ENCODE measurements at places on chromosomes 6 and 20.
A peak's percentile ranks its signal among the peaks of the same experiment; 100 is the strongest.

- no peak for DNase-seq
Measured at GRCh38 chr6:11333132-11333849, 100.8 kb upstream of the NEDD9 start.

DNA sequence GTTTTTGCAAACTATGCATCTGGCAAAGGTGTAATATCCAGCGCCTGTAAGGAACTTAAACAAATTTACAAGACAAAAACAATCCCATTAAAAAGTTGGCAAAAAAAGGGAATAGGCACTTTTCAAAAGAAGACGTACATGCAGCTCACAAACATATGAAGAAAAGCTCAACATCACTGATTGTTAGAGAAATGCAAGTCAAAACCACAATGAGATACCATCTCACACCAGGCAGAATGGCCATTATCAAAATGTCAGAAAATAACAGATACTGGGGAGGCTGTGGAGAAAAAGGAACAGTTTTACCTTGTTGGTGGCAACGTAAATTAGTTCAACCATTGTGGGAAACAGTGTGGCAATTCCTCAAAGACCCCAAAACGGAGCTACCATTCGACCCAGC is 54.2 kb downstream of the TSBP1 start:
- no peak for DNase-seq

- DNase-seq: no peak
Measured at GRCh38 chr20:1891263-1892118, 3.7 kb upstream of the SIRPA start.

- DNase-seq: no peak
Measured at GRCh38 chr6:38143191-38144150, 323.9 kb downstream of the ZFAND3 start.

DNA sequence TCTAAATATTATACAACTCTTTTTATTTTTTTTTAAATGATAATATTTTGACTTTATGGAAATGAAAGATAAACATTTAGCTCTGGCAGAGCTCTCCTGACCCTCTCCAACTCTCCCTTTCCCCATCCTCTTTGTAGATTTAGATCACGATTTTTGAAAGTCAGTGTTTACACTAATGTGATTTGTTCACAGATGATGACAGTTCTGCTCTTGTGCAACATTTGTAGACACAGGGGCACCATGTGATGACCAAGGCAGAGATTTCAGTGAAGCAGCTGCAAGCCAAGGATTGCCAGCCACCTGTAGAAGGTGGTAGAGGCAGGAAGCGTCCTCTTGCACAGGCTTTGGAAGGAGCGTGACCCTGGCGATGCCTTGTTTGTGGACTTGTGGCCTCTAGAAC is 483.2 kb downstream of the QKI start:
- DNase-seq: no peak

GRCh38 chr6:106974336-106974998 is at the start of gene CD24:
Gene CD24 (minus strand): TSS chr6:106974729. CDS start chr6:106974646, 83 bp downstream.
- DNase-seq: peak; percentile 88

DNA sequence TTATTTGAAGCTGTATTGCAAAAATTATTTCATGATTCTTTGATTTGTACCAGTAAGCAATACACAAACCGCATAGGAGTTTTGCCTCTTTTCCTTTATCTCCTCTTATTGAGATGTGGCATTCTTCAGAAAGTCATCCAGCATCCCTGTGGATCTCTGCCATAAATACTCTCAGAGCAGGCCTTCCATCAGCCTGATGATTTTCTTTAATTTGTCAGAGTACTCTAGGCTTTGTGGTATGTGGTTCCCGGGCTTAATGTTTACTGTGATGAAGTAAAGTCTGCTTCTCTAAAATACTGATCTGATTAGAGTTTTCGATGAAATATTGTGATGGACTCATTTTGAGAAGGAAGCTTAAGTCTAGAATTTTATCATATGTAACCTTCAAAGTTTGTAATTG is 31.1 kb upstream of the SLC35D3 start:
- no peak for DNase-seq

- DNase-seq: no peak
Measured at GRCh38 chr6:45441851-45442453, 64.2 kb upstream of the SUPT3H start.

- DNase-seq: no peak
Measured at GRCh38 chr6:159982731-159983506, 14.0 kb downstream of the IGF2R start.

GRCh38 chr6:62323818-62324431 is 37.9 kb upstream of the KHDRBS2 start:
- no peak for DNase-seq

DNA sequence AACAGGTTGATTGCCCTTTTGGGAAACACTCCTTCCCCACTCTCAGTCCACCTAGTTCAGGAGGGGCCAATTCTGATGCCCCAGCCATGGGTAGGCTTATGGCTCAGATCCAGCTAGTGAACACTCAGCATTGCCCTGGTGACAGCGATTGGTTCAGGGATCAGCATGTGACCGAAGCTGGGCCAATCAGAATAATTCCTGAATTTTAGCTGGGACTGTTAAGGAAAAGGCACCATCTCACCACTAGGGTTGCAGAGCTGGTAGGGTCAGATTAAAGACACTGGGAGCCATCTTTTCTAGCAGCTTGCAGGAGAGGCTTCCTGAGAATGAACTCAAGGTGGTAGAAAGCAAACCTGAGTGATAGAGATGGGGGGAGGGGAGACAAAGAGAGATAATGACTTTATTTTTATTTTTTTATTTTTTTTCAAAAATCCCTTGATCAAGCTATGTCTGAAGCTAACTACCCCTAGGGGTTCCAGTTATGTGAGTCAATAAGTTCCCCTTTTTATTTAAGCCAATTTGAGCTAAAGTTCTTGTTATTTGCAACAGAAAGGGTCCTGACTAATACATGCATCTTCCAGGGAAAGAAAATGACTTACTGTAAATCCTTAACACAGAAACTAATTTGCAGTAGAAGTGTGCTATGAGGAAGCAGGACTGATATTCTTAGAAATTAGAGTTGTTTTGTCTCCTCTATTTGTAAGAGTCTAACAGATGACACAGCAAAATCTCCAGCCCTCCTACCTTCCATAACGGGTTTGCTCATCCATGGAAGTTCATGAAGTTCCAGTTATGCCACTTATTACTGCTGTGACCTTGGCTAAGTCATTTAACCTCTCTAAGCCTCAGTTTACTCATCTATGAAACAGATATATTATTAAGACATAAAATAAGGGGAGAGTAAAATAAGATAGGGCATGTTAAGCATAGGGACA is 44.7 kb downstream of the EYA2 start:
- no peak for DNase-seq

DNA sequence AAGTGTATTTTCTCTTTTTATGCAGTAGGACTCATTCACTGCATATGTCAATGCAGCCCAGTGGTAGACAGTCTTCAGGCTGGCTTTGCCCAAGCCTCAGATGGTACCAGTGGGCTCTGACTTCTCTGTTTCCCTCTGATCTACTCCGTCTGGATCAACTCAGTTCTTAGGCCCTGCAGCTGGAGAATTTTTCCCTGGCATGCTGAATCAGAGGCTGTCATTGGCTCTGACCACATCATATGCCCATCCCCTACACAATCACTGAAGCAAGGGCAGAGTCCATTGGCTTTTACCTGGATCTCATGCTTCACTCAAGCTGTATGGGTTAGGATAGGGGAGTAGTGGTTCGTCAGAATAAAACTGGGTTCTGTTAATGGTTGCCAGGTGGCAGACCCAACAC is 57.8 kb downstream of the KIZ start:
- no peak for DNase-seq

- DNase-seq: no peak
Measured at GRCh38 chr6:108584323-108584722, 23.6 kb downstream of the FOXO3 start.

DNA sequence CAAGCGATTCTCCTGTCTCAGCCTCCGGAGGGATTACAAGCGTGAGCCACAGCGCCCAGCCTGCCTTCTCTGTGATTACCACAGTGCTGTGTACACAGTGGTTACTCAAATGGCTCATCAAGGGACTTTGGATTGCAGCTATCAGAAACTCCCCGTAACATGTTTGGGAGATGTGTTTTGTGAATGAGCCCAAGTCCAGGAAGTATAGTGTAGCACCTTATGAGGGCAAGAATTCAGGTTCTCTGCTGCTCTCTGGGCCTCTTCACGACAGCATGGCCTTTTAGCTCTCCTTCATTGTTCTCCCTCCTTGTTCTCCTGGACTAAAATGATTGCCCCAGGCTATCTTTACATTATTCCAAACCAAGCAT is 34.1 kb upstream of the RPL7L1 start:
- DNase-seq: no peak

DNA sequence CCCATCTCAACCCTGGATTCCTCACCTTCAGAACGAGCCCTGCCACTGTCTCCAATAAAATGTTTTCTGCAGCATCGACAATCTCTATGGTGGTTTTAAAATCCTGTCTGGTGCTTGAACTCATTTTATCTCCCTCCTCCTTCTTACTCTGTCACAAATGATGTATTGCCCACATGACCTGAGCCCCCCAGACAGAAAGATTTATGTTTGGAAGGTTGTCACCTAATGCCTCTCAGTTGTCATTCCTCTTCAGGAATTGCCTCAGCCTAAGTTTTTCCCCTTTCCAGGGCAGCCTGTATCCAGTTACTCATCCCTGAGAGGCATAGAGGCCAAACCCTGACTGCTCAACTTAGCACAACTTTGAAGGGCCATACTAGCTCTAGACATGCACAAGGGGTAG is 9.2 kb downstream of the GPX5 start:
- DNase-seq: no peak

DNA sequence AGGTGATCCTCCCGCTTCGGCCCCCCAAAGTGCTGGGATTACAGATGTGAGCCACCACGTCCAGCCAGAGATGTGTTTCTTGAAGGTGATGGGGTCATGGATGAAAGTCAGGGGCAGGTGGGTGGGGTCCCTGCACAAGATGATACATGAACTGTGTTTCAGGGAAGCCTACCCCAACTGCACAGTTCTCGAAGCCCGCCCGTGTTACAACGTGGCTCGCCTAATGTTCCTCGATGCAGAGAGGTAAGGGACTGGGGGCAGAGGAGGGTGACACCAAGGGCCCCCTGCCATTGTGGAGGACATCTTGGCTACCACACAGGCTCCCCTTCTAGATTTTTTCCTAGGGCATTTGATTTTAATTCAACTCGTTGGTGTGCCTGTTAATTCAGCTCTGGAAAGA is 11.9 kb upstream of the CAPN11 start:
- no peak for DNase-seq

DNA sequence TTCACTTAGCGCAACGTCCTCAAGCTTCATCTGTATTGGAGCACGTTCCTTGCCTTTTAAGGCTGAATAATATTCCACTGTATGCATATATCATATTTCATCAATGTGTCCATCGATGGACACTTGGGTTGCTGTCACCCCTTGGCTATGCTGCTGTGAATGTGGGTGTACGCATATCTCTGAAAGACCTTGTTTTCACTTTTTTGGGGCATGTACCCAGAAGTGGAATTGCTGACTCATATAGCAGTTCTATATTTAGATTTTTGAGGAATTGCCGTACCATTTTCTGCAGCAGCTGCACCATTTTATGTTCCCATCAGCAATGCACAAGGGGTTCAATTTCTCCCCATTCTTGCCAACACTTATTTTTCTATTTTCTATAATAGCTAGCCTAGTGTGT is 22.8 kb upstream of the SLC23A2 start:
- no peak for DNase-seq

GRCh38 chr6:122783401-122783800 is 3.9 kb downstream of the FABP7 start:
- no peak for DNase-seq

- DNase-seq: no peak
Measured at GRCh38 chr6:80639181-80639629, 532.7 kb downstream of the BCKDHB start.

- DNase-seq: no peak
Measured at GRCh38 chr20:33558348-33559144, 68.7 kb downstream of the CBFA2T2 start.

- no peak for DNase-seq
Measured at GRCh38 chr6:24854077-24854666, 55.5 kb upstream of the ARMH2 start.

- no peak for DNase-seq
Measured at GRCh38 chr6:155412335-155412734, 43.3 kb downstream of the NOX3 start.

GRCh38 chr6:161011492-161012480 is 20.2 kb downstream of the MAP3K4 start:
- DNase-seq: no peak

DNA sequence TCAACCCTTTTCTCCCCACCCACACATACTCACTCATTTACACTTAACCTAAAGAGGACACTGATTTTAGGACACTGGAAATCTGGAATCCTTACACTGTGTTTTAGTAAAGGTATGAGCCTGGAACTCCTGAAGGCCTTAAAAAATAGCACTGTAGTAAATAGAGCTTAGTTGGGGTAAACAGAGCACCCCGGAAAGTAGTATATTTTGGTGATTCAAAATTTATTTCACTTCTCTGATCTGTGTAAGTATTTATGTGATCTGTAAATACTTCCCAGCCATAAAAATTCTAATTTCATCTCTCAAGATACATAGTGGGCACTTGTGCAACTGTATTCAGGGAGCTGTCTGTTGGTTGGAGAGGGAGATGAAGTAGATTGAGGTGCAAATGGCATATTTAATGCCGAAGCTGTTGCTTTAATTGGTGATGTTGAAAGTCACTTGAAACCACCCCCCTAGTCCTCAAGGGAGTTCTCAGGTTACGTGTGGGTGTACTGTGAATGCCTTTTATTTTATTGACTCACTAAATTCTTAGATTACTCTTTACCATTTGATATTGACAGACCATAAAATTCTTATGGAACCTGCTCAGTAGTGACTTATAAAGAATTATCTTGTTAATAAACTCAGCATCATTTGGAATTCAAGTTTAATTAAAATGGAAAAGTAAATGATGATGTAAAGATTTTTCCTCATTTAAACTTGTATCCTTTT is 154.9 kb downstream of the SOX4 start:
- peak; percentile 50 for DNase-seq

DNA sequence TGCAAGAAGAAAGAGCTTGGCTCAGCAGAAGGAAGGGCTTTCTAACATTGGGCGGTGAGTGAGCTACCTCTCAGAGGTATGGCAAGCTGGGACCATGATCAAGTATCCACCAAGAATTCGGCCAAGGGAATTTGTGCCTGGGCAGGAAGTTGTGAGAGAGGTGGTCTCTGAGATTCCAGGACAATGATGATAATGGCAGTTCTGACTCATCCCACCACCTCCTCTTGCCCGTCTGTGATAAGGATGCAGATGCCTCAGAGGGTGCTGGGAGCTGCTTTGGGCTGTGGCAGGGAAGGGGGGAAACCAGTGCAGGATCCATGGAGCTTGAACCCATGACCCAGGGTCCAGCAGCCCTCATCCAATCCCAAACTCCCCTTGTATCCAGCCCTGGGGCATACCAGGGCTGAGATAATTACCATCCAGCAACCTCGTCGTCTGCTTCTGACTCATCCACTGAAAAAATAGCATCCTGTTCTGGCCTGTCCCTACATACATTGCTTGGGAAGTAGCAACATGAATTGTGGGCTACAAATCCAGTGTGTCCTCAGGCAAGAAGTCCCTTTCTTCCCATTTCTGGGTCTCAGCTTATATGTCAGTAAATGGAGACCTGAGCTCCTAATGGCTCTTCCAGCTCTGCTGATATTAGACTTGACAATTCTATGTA is 5.9 kb downstream of the TGM6 start:
- no peak for DNase-seq

GRCh38 chr20:60586269-60587050 is 628.2 kb downstream of the CDH26 start:
- no peak for DNase-seq

GRCh38 chr20:58567437-58567836 is 52.2 kb upstream of the APCDD1L start:
- no peak for DNase-seq

GRCh38 chr6:113442040-113442439 is 415.1 kb upstream of the MARCKS start:
- no peak for DNase-seq

- DNase-seq: no peak
Measured at GRCh38 chr6:6515691-6516607, 72.6 kb upstream of the LY86 start.
